ENCODE measurements at places on chromosomes 6 and 20.

DNA sequence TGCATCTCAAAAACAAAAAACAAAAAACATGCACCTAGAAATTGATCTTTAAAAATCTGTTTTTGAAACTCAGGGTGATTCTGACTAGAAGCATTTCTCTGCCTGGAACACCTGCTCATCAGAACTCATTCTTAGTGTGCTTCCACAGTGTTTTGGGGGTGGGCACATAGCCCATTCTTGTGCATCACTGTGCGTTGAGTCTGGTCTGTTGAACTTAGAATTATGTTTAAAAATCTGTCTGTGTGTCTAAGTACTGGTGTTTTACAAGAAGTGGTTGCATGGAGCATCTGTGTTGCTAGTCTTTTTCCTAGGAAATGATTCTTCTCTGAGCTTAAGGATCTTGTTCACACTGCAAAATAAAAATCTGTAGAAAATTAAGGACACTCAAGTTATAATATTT is 264.5 kb downstream of the SOX4 start:
- DNase-seq, result no peak

GRCh38 chr6:135693811-135694370 is 157.6 kb upstream of the PDE7B start:
- no peak for DNase-seq

- peak; percentile 49 for DNase-seq
These were observed 445.9 kb upstream of the JARID2 start for GRCh38 chr6:14799928-14800327.

- no peak for DNase-seq
These were observed 208.0 kb upstream of the SASH1 start for GRCh38 chr6:148134592-148134991.

DNA sequence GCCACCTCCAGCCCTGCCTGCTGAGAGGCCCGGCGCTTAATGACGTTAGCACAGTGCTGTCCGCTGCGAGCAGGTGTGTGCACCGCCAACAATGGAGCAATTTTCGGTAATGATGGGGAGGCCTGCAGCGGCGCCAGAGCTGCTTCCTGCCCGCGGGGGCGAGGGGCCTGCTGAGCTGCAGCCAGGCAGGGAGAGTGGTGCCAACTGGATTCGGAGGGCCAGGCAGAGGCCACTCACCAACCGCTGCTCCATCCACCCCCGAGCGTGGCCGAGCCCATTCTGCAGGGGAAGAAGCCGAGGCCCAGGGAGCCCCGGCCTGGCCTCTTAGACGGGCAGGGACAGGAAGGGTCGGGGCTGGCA is 9.6 kb downstream of the HRH3 start:
- no peak for DNase-seq

- no peak for DNase-seq
These were observed 155.6 kb upstream of the TBX18 start for GRCh38 chr6:84920021-84920420.
